ENCODE measurements at places on chromosomes 13 and 19.

DNA sequence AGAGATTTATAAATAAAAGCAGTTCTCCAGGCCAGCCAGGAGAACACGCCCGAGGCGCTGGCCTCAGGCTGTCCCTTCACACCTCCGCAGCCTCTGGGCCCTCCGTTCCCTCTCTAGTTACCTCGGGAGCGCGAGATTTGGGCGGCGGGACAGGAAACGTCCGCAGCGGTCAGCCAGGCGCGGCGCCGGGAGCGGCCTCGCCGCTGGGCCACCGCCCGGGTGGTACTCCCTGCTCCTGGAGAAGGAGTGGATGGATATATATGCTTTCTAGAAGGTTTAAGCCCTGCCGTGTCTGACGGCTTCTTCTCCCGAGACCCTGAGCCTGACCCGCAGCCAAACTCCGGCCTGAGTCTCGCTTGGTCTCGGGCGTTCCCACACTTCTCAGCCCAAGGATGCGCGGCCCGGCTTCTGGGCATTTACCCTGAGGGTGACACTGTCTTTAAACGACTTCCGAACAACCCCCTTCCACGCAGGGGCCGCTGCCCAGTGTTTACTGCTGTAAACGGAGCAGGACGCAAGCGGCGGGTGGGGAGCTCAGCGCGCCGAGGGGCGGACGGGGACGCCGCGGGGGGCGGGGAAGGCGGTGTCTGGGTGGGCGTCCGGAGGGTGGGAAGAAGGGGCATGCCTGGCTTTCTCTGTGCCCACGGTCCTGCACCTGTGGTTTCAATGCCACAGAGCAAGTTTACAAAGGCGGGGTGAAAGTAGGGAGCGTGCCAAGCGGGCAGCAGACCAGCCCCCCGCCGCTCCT lies 2.0 kb upstream of the ZIC2 start:
- no peak for DNase-seq

- DNase-seq, result peak; percentile 65
Observed at GRCh38 chr13:41652735-41653361, 195.5 kb downstream of the RGCC start.

GRCh38 chr19:9205501-9206113 lies 13.8 kb downstream of the OR7D4 start:
- DNase-seq, result peak; percentile 68

DNA sequence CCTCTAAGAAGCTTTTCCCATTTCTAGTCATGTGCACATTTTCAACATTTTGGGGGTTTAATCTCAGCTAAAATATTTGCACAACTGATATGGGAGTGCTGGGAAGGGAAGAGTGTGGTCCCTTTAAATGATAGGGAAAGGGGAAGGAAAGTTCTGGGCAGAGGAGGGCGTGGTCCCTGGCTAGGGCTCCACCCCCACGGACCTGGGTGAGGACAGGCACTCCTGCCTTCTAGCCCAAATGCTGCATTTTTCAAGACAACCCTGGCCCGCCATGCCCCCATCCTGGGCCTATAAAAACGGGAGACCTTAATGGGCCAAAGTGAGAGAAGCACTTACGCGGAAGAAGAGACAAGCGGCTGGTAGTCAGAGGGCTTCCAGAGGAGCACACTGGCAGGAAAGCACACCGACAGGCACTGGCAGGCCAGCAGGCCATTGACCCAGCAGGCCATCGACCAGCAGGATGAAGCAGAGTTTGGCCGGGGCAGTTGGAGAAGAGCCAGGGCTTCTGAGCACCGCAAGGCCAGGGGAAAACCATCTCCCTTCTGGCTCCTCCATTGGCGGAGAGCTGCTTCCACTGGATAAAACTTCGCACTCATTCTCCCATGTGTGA lies 266.7 kb downstream of the SPRY2 start:
- no peak for DNase-seq

GRCh38 chr19:1455336-1456120 lies 5.6 kb downstream of the APC2 start:
- peak; percentile 98 for DNase-seq

GRCh38 chr19:45790942-45791341 lies 1.7 kb downstream of the DMWD start:
- DNase-seq, result no peak

DNA sequence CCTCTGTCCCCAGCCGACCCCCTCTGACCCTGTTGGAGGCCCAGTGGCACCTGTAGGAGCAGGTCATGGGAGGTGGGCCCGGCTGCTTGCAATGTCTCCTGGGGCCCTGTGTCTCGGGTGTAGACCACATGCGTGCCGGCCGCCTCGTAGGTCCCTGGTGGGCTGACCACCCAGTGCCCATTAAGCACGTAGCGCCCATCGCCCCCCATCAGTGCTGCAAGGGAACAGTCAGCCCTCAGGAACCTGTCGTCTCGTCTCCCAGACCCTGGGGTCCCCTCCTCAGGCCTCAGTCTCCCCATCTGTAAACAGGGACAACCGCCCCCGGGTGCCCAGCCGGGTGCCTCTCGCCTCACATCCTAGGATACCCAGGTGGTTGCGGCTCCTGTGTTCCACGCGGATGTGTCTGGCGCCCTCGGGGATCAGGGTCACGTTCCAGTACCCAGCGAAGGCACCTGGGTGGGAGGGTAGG lies 5.6 kb downstream of the ADAMTSL5 start:
- no peak for DNase-seq

DNA sequence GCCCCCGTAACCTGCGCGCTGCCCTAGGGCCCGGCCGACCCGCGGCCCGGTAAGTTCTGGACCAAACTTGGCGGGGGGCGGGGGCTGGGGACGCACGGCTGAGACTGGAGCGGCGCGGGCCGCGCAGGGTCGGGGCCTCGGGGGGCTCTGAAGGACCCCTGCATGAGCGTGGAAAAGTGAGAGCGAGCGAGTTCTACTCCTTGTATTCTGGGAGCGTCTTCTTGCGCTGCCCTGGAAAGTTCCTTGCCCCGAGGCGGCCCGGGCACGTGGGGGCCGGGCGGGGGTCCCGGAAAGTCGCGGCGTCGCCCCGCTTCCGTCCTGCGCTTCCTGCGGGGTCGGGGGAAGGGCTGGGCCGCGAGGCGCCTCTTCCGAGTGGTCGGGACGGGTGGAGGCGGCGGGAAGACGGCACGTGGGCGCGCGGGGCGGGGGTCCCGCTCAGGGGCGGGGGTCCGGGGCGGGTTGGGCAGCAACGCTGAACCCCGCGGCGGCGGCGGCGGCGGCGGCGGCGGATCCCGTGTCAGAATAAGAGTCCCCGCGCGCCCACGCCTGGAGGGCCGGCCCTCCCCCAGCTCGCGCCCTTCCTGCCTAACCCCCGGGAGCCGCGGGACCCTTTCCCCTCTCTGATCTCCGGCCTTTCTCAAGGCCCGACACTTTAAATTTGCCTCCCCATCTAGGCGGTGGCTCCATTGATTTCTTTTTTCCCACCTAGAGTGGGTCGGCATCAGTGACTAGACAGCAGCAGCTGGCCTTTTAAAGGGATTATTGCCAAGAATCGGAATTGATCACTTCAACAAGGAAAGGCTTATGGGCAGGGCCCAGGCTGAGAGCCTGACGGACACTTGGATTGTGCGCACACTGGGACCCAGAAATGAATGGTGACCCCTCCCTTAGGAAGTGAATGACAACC lies 749 bp downstream of the GATAD2A start:
- peak; percentile 47 for DNase-seq

- no peak for DNase-seq
Observed at GRCh38 chr13:69704311-69704710, 403.3 kb upstream of the ATXN8OS start.

GRCh38 chr19:35442091-35442490 lies 6.0 kb upstream of the FFAR2 start:
- DNase-seq, result peak; percentile 43

- DNase-seq, result no peak
Observed at GRCh38 chr13:21674490-21675009, 3.7 kb downstream of the FGF9 start.

DNA sequence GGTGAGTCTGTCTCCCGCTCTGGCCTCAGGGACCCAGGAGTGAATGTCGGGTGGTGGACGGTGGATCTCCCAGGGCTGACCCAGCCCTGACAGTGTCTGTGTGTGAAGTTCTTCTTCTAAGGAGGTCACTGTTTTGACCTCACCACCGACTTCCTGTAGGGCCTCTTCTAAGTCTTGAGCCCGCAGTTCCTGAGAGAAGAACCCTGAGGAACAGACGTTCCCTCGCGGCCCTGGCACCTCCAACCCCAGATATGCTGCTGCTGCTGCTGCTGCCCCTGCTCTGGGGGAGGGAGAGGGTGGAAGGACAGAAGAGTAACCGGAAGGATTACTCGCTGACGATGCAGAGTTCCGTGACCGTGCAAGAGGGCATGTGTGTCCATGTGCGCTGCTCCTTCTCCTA lies at the start of gene SIGLEC7:
SIGLEC7 (plus strand) TSS at position 183 of the 400 bp plus-strand sequence; CDS start at position 252, 69 bp downstream.
- DNase-seq, result no peak

DNA sequence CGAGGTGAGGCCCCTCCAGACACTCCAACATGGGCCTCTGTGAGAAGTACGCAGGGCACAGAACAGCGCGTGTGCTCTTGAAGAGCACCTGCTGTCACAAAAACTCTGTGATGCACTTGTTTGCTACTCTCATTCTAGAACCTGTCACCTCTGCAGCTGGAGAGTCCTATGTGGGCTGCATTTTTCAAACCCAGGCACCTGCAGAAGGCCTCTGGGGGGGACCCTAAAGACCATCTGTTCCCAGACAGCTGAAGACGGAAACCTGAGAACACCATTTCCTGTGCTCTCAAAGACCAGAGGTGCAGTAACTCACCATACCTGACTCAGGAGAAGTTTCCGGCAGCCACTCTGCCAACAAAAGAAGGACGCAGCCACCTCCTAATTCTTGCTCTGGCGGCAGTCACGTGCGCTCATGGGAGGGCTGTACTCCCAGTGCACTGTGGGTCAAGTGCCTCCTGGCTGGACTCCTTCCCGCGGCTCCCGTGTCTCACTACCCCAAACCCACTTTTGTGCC lies 28.1 kb downstream of the RANBP3 start:
- peak; percentile 71 for DNase-seq

Data from NAMALWA (cell line).